CD8-positive, alpha-beta memory T cell (primary cell): ENCODE measurements at places on chromosomes 11 and 22.

GRCh38 chr11:67355023-67355793 is 1.9 kb upstream of the POLD4 start:
- DNase-seq: no peak

GRCh38 chr22:33850724-33851123 is 69.6 kb downstream of the LARGE1 start:
- DNase-seq: no peak

GRCh38 chr11:30392221-30392784 is 69.4 kb downstream of the ARL14EP start:
- DNase-seq: no peak

DNA sequence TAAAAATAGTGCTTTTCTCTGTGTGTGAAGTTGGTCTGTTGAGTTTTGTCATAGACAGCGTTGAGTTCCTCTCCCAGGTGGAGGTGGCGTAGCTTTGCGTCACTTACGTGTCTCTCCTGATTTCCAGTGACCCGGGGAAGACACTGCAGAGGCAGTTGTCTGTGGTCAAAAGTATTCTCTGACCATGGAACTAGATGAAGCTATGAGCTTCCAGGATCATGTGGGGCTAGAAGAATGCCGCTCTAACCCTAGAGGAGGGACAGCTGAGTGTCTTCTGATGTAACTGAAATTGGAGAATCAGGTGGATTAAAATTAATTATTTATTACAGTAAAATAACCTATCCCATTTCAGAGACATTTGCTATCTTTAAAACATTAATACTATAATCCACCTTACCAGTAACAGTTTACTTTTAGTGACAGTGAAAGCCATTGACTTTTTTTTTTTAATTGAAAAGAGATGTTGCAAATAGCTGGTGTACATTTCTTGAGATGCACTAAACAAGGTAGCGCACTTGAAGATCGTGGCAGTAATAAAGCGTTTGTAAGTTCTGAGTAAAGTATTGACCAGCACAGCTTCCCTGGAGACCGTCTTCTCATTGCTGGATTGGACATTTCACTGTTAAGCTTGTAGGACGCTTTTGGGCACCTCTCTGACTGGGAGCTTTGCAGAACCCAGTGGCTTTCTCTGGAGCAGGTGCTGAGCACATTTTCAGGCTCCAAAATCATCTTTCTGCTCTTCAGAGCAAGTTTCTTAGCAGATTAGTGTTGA is 9.7 kb downstream of the CAT start:
- no peak for DNase-seq

- DNase-seq: no peak
Measured at GRCh38 chr11:43919852-43920597, 22.4 kb upstream of the C11orf96 start.

GRCh38 chr11:114346709-114347141 is 50.5 kb downstream of the NNMT start:
- DNase-seq: no peak

- no peak for DNase-seq
Measured at GRCh38 chr11:64295760-64296159, 4.4 kb upstream of the CATSPERZ start.

DNA sequence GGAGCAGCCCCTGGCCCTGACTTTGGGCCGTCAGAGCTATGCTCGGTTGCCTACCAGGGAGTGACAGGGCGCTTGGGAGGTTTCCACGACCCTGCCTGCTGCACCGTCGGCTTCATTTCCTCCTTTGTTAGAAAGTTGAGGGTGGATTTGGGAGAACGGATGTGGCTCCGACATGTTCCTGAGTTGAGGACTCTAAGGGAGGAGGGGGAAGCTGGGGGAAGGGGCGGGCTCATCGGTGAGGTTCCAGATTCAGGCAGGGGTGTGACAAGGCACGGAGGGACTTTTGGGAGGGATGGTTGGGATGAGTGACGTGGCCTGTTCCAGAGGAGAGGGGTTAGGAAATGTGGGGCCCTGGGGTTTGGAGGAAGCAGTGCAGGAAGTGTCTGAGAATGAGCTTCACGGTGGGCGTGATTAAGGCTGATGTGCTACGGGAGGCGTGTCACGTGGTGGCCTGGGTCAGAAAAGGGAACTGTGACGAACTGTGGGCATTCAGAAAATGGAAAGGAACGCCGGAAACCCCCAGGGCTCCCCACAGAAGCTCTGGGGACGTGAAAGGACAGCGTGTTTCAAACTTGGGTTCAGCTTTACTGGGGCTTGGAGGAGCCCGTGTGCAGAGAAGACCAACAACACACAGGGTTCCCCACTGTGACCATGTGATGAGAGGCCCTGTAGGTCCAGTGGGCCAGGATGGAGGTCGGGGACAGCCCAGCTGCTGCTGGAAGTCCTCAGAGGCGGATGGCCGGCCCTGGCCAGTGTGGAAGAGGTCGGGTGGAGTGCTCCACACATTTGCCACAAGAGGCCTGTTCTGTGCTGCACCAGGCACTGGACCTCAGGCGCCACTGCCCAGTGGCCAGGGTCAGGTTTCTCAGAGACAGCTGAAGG is 2.8 kb downstream of the PARVB start:
- peak; percentile 70 for DNase-seq

DNA sequence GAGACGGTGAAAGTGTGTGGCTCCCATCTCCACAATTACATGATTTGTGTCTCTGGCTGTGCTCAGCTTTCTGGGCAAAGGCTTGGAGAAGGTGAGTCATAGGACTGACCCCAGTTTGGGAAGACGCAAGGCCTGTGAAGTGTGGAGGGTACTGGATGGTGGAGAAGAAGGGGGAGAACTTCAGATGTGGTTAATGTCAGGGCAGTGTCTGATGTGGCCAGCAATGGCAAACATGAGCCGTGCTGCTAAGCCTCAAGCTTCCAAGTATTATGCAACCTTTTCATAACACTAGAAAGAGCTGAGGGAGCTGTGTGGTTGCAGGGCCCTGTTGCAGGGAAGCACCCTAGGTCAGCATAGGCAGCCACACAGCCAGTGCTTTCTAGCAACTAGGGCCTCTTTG is 110.9 kb downstream of the NTM start:
- DNase-seq: no peak

DNA sequence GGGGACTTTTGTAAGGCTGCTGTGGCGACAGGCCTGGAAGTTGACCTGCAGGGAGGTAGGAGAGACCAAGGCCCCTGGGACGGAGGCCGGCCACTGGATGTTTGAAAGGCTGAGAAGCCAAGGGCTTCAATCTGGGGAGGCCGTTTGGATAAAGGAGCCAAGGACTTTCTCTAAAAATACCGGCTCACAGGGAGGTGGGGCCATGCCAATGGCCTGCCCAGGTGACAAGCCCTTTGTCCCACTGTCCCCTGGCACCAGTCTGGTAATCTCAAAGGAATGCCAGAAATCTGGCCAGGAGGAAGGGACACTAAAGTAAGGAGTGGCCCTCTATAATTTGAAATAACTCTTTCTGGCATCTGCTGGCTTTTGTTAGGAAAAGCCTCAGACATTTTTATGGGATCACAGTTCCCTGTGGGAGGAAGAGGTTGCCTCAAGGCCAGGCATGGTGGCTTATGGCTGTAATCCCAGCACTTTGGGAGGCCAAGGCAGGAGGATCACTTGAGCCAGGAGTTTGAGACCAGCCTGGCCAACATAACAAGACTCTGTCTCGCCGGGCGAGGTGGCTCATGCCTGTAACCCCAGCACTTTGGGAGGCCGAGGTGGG is 1.9 kb upstream of the CHKA start:
- no peak for DNase-seq

DNA sequence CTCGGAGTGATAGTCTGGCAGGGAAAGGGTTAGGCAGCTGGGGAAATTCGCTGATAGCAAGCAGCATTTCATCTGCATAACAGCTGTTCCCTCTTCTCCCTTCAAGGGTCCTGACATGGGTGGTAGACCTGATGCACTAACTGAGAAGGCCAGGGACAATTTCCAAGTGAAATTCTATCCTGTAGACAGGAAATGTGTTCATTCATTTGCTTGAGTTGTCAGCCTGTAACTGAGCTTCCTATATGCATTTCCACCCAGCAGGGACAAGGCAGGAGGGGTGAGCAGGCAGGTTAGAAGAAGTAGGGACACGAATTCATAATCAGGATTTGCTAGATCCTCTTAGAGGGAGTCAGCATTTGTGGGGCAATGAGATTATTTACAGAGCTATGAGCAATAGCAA is 154.3 kb upstream of the NCAM1 start:
- DNase-seq: no peak

DNA sequence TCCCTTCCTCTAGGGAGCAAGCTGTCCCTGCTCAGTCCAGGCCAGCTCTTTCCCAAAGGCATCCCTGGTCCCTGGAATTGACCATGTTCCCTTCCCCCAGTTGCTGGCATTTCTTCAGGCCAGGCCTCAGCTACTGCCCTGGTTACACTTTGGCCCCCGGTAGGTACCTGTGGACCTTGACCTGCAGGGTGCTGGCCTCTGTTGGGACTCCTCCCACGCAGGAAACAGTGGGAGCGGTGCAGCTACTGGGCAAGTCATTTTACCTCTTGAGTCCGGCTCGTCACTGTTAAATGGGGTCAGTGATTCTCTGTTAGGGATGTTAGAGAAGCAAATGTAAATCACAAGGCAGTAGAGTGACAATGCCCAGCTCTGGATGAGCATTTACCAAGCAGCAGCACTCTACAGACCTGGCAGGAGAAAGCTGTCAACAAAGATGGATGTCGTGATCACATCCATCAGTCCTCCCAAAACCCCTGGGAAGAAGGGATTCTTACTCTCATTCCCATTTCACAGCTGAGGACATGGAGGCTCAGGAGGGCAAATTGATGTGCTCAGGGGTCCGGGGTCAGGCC is 16.9 kb downstream of the MYO7A start:
- DNase-seq: no peak

GRCh38 chr22:41256254-41257253 is 15.8 kb upstream of the CHADL start:
- no peak for DNase-seq

DNA sequence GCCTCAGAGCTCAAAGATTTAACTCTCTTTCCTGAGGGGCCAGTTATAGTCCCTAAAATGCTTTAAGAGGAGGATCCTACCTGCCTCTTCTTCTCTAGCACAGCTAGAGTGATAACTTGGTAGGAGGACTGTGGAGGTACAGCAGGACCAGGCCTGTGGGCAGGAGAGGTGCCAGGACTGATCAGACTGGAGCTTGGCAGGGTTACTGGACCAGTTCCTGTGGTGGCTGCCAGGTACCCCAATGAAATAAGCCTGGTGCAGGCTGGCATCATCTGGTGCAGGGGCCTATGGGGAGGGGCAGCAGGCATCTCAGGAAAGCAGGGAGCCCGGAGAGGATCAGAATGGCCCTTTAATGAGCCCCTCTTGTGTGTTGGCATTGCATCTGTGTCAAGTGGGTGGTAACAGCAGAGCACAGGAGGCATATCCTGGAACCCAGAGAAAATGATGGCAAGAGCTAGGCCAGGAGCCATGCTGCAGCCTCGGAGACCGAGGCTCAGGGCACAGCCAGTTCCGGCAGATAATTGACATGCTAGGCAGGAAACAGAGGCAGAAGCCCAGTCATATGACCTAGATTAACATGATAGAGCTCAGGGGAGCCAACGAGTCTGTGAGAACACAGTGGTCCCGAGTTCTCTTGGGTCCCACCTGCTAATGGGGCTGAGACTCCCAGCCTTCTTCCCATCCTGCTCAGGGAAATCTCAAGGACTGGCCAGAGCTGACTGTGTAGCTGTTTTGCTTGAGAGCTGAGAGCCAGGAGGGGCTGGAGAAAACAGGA is 187.5 kb upstream of the ZBED5 start:
- DNase-seq: no peak

DNA sequence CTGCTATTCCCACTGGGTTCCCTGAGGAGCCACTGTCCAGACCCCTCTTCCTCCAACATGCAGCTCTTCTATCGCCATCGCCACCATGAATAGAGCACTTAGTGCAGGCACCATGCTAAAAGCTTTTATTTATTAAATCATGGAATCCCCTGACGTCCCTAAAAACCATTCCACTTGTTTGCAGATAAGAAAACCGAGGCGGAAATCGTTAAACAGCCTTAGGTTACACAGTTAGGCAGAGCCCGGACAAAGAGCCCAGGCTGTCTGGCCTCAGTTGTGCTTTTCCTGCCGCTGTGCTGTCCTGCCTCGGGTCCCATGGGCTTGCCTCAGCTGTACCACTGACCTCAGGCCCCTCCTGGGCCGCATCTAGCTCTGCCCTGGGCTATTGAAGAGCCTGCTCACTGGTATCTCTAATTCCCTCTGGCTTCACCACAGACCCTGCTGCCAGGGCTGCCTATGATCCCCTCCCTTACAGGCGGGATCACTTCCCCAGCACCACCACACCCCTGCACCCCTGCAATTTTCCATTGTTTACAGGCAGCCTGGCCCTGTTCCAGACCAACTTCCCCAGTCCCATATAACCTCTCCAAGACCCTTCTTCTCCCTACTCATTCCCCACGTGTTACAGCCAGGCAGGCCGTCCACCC is 13.0 kb upstream of the TUB start:
- no peak for DNase-seq

- no peak for DNase-seq
Measured at GRCh38 chr22:45376703-45377102, 36.7 kb downstream of the SMC1B start.

GRCh38 chr11:69348414-69349235 is 54.7 kb downstream of the MYEOV start:
- DNase-seq: no peak

DNA sequence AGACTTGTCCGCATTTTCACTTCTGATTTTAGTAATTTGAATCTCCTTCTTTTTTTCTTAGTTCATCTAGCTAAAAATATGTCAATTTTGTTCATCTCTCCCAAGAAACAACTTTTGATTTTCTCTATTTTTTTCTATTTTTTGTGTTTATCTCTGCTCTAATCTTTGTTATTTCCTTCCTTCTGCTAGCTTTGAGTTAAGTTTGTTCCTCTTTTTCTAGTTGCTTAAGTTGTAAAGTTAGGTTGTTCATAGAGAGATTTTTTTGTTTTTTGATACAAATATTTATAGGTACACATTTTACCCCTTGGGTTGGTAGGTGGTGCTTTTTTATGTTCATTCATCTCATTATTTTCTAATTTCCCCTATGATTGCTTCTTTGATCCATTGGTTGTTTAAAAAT is 22.1 kb upstream of the XKR3 start:
- DNase-seq: no peak

DNA sequence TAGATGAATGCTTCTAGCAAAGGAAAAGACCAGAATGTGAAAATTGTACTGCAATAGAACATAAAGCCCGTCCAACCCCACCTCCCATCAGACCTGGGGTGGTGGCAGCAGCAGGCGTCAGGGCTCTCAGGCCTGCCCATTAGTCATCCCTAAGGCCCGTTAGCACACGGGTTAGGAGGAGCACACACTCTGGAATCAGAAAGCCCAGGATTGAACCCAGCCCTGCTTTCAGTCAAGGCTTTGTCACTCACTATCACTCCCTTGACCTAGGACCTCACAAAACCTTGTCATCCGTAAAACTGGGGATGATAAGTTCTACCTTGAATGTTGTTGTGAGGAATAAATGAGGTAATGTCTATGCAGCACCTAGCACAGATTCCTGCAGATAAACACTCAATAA is 26.9 kb downstream of the MICAL3 start:
- no peak for DNase-seq

GRCh38 chr11:13427440-13427839 is 35.6 kb downstream of the BTBD10 start:
- DNase-seq: no peak
